ENCODE measurements at places on chromosomes 7 and 10. TPM values are rescaled to one million over a fixed set of nuclear protein-coding genes. Genes with fewer than 3 reads are reported as not detected.

The HMX2 gene
- total RNA-seq, result not detected

GRCh38 chr7:34752929-34753328 is 94.9 kb downstream of the NPSR1 start:
- no peaks in the 10 kb centered on the region for H3K36me3 ChIP-seq
- no peak overlapping the region for H3K27ac ChIP-seq
- H3K27me3 ChIP-seq, result no peaks in the 10 kb centered on the region

GRCh38 chr7:106486331-106486730 is 174.6 kb downstream of the CCDC71L start:
- no peaks in the 10 kb centered on the region for H3K27me3 ChIP-seq
- peaks cover 20% of the 10 kb centered on the region for H3K4me1 ChIP-seq
- H3K4me3 ChIP-seq, result no peak overlapping the region
- no peaks in the 10 kb centered on the region for H3K36me3 ChIP-seq

GRCh38 chr7:36506820-36507219 is 117.2 kb downstream of the ANLN start:
- H3K4me1 ChIP-seq, result no peaks in the 10 kb centered on the region
- no peak overlapping the region for H3K27ac ChIP-seq
- H3K36me3 ChIP-seq, result no peaks in the 10 kb centered on the region
- DNase-seq, result peak; percentile 28
- H3K4me3 ChIP-seq, result no peak overlapping the region
- H3K27me3 ChIP-seq, result peaks cover 9% of the 10 kb centered on the region

- DNase-seq, result no peak
- no peaks in the 10 kb centered on the region for H3K36me3 ChIP-seq
- no peak overlapping the region for H3K27ac ChIP-seq
- no peak overlapping the region for H3K4me3 ChIP-seq
- no peaks in the 10 kb centered on the region for H3K27me3 ChIP-seq
- peaks cover 8% of the 10 kb centered on the region for H3K4me1 ChIP-seq
These were observed 53.7 kb upstream of the MACC1 start for GRCh38 chr7:20270867-20271266.

DNA sequence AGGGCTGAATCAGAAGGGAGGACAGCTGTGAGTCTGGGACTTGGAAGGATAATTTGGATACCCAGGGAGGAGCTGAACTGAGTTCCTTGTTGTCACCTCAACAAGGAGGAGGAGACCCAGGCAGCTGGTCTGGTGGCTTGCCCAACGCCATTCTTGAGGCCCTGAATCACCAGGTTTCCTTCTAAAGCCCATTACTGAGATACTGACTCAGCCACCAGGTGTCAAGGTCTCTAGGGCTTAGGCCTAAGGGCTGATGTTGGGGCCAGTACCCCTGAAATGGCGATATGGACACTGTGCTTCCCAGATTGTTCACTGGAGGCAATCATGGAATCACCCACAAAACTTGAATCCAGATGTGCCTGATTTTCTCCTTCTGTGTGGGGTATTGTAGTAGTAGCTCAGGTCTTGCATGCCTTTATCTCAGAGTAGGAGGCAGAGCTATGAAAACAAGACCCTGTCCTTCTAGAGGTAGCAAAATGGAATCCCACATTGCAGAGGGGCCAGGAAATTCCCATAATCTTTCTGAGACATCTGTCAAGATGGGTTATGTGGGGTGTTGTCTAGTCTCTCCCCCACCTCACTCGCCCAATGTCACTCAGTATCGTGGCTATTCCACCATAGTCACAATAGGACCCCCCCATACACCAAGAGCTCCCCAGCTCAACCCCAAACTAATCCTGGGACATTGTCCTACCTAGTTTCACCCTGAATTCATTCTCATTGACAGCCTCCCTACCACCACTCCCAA is 1.8 kb upstream of the ATG9B start:
- H3K27ac ChIP-seq, result no peak overlapping the region
- H3K4me1 ChIP-seq, result no peaks in the 10 kb centered on the region
- H3K27me3 ChIP-seq, result peaks cover 17% of the 10 kb centered on the region
- DNase-seq, result peak; percentile 52
- H3K4me3 ChIP-seq, result no peak overlapping the region

DNA sequence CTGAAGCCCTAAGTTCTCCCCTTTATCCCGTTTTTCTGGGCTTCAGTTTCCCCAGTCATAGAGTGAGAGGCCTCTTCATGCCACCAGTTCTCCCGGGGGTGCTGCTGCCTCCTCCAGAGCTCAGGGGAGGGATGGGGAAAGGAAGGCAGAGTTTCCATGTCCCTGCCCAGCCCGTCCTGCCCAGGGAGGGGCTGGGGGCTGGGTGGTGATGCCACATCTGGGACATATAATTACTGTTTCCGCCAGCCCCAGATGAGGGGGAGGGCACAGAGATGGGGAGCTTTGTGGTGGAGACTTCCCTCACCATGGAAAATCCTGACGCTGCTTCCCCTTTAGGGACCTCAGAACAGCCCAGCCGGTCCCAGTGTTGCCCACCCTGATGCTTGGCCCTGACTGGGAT is 4.1 kb downstream of the AQP1 start:
- H3K36me3 ChIP-seq, result no peaks in the 10 kb centered on the region
- peaks cover 2% of the 10 kb centered on the region for H3K4me1 ChIP-seq
- peaks cover 1% of the 10 kb centered on the region for H3K27me3 ChIP-seq
- no peak overlapping the region for H3K4me3 ChIP-seq

Data from IMR-90 (cell line).